ENCODE measurements at places on chromosomes 2 and 18. TPM values are rescaled to one million over a fixed set of nuclear protein-coding genes. Genes with fewer than 3 reads are reported as not detected.

The RAPGEF4 gene
- total RNA-seq, result 1.1 TPM

The NTSR2 gene
- total RNA-seq, result not detected

- H3K4me1 ChIP-seq, result no peaks in the 10 kb centered on the region
- no peaks in the 10 kb centered on the region for H3K36me3 ChIP-seq
- DNase-seq, result no peak
Observed at GRCh38 chr2:210539035-210539434, 17.4 kb upstream of the CPS1 start.

DNA sequence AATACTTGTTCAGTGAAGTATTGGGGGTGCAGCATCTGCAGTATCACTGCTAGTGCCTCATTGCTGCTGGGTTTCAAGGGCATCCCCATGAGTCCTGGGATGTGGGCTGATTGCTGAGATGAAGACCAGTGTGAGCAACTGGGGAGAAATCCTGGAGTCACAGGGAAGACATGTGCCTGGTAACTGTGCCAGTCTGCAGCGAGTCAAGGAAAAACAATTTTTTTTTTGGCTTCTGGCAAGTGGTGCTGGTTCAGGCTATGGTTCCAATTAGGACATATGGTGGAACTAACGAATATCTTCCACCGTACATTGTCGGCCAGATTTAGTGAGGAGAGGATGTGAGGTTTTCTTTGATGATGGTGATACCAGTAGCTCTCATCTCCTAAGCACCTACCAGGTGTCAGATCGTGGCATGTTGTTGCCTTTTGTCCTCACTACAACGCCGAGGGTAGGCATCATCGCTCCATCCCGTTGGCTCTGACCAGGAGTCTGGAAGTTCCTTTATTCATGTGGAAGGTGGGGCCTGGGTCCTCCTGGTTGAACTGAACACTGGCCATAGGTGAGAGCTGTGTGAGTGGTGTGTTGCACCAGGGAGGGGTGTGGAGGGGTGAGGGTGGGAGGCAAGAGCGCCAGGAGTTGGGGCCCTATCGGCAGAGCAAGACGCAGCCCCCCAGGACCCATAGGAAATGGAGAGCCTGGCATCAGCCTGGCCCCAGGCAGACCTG, 118.0 kb upstream of the HS6ST1 start:
- DNase-seq, result no peak
- no peak overlapping the region for H3K4me3 ChIP-seq
- no peaks in the 10 kb centered on the region for H3K36me3 ChIP-seq
- peaks cover 12% of the 10 kb centered on the region for H3K27me3 ChIP-seq

The MOCOS gene
- 0.19 TPM for total RNA-seq
